EH (cell line): ENCODE measurements at places on chromosomes 3 and 15.
A peak's percentile ranks its signal among the peaks of the same experiment; 100 is the strongest.

- no peak for DNase-seq
Measured at GRCh38 chr3:72906154-72906553, 18.3 kb downstream of the GXYLT2 start.

DNA sequence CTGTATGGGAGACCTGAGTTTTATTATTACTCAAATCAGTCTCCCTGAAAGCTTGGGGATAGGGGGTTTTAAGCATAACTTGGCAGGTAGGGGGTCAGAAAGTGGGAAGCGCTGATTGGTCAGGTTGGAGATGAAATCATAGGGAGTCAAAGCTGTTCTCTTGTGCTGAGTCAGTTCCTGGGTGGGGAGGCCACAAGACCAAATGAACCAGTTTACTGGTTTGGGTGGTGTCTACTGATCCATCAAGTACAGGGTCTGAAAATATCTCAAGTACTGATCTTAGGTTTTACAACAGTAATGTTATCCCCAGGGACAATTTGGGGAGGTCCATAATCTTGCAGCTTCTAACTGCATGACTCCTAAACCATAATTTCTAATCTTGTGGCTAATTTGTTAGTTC, 17.8 kb upstream of the IQCF6 start:
- no peak for DNase-seq

GRCh38 chr15:22966321-22967083, 13.7 kb downstream of the CYFIP1 start:
- no peak for DNase-seq

DNA sequence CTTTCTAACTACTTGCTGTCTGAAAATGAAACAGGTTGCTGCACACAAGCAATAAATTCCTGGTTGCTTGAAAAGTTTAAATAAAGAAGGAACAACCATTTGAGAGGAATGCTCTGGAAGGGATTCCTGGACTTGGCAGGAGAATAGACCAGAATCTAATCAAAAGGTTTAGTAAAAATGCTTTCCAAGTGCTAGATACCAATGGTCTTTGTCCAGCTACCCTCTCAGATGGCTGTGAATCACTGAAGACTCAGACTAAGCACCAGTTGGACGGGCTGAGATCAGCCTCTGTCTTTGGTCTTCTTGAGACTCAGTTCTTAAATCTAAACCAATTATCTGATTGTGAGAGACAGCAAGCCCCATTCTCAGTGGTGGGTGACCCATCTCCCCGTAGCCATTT, 27.7 kb upstream of the LPP start:
- DNase-seq = peak; percentile 62

DNA sequence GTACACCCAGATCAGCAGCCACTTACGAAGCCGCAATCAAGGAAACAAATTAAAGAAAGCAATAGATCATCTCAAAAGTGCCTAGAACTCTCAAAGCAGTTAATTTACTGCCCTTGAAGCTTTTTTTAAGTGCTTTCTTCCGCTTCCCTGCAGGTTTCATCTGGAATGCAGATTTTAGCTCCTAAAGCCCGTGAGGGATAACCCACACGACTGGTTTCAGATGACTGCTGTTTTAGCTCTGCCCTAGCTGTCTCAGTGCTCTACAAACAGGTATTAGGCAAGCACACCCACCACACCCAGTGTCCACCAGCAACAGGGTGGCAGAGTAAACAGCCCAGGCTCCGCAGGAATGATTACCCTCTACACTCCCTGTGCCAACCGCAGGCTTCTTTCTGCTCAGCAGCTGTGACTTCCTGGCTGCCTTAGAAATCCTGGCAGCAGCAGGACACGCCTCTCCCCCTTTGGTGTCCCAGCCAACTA, 126.0 kb downstream of the FMN1 start:
- peak; percentile 67 for DNase-seq

DNA sequence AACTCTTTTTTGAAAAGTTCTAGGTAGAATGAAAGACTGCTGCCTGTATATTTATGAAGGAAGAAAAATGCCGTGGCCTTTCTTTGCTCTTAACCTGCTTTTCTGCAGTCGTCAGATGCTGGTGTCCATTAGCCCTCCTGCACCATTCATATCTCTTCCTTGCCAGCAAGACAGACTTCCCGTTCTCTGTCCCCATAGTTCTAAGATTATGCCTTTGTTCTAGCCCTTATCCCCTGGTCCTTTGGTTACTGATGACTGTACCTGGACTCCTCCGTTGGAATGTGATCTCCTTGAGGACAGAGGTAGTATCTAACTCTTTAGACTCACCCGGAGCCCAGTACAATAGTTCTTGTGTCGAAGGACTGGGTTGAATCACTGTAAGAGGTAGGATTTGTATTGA, 16.8 kb downstream of the ABHD17C start:
- DNase-seq = no peak

GRCh38 chr3:120018299-120018698, 75.9 kb downstream of the GSK3B start:
- DNase-seq = no peak

DNA sequence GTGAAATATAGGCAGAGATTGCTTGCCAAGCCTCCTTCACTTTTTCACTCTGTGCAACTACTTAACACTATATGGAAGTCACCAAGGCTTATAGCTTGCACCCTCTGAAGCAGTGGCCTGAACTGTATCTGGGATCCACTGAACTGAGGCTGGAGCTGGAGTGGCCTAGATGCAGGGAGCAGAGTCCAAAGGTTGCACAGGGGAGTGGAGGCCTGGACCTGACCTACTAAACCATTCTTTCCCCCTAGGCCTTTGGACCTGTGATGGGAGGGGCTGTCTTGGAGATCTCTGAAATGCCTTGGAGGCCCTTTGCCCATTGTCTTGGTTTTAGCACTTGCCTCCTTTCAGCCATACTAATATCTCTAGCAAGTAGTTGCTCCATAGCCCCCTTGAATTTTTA, 57.5 kb downstream of the P2RY1 start:
- no peak for DNase-seq

GRCh38 chr3:179624451-179624850, 19.9 kb downstream of the NDUFB5 start:
- peak; percentile 59 for DNase-seq

DNA sequence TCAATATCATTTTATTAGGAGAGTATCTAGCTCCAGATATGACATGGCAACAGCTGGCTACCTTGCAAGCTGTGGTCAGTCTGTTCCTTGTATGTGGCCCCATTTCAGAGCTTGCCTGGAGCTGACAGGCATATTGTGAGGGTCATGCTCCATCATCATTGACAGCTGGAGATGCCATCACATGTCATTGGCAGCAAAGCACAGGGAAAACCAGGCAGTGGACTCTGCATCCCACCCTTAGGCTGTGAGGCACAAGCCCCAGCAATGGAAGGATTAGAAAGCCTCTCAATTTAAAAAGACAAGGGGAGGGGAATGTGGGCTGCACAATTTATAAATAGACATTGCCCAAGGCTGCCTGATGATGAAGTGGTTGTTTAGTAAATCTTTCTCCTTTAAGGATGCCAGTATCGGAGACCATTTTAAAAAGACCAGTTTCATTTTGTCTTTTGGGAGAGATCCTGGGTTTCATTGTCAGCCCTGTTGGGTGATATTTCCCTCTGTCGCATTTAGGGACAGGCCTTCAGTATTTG, 27.9 kb downstream of the LNP1 start:
- DNase-seq = no peak

DNA sequence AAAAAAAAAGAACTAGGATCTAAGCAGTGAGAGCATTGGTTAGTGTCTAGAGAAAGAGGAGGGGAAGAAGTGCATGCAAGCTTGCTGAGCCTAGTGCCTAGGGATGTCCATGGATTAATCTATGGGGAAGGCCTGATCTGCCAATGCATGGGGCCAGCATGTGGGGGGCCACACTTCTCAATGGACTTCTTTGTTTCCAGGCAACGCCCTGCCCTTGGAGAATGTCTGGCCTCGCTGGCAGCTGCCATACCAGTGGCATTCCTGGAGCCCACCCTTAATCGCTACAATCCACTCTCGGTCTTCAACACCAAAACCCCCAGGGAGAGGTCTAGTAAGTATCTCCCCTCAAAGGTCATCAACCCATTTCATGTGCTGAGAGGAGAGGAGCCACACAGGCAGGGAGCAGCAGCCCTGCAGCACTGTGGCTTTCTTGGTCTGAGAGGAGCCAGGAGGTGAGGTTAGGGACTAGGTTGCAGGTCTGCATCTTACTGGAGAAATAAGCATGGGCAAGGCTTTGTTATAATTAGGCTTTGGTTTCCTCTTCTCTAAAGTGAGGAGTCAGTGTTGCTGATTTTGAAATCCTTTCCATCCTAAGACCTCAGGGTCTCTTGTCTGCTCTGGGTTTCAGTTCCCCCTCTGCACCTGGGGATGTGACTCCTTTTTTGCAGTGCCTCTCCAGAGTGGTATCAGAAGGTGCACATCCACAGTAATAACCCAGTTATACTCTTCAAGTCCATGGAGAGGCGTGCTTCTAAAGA, 188.1 kb upstream of the CHRM5 start:
- DNase-seq = no peak

GRCh38 chr3:169390741-169391305, 272.7 kb downstream of the MECOM start:
- DNase-seq = no peak

GRCh38 chr15:67030036-67030762, 35.2 kb upstream of the SMAD3 start:
- DNase-seq = no peak

GRCh38 chr15:84869510-84869909, 15.0 kb upstream of the SLC28A1 start:
- DNase-seq = no peak

DNA sequence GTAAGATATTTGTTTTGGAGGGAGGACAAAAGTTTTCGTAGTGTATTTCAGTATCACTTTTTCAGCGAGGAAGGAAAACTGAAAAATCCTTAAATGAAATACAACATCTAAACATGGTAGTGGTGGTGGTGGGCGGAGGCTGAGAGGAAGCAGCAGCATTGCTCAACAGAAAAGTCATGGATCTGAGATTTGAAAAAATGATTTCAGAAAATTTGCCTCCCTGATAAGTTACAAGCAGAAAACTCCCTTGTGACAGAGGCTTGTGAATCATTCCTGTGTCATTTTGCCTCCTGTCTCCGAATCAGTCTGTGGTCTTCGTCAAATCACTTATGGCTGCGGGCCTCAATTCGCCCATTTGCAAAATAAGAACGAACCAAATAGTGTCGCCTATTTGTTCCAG, 965 bp upstream of the CRBN start:
- no peak for DNase-seq

GRCh38 chr3:146468671-146469149, 651 bp downstream of the PLSCR2 start:
- DNase-seq = peak; percentile 42

DNA sequence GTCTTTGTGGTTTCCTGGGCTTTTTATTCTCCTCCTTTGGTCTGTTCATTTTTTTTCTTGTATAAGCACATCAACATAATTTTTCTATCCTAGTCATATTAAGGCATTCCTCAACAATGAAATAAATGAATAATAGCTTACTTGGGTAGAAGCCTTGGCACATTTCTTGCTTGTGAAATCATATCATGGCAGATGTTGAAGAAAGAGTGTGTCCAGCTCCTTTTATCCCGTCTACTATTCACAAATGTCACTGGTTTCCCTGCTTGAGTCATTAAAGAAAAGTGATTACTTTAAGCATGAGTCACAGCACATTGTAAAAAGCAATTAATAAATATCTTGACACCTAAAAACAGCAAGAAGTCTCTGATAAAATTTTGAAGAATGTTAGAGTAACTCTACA, 42.1 kb downstream of the MINAR1 start:
- peak; percentile 21 for DNase-seq

GRCh38 chr3:174062923-174063322, 665.4 kb downstream of the NLGN1 start:
- DNase-seq = peak; percentile 7

DNA sequence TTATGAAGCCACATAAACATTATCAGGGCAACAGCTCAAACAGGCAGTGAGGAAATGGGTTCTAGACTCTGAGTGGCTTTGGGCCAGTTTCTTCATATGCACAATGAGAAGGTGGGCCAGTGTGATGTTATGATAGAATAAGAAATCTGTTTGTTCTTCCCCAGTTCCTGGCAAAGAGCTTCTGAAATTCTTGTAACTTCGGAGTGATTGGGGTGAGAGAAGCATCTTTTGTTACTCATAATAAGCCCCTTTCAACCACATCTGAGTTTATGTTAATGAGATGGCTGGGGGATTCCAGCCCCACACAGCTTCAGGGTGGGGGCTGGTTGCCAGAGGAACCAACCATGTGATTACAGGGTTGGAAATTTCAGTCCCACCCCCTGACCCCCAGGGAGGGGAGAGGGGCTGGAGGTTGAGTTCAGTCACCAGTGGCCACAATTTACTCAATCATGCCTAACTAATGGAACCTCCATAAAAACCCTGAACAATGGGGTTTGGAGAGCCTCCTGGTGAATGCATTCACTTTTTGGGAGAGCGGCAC, 57.0 kb upstream of the FRMD4B start:
- no peak for DNase-seq

- DNase-seq = no peak
Measured at GRCh38 chr3:106485802-106486201, 617.0 kb upstream of the CBLB start.

GRCh38 chr15:56758770-56759449, 25.6 kb upstream of the ZNF280D start:
- peak; percentile 93 for DNase-seq

DNA sequence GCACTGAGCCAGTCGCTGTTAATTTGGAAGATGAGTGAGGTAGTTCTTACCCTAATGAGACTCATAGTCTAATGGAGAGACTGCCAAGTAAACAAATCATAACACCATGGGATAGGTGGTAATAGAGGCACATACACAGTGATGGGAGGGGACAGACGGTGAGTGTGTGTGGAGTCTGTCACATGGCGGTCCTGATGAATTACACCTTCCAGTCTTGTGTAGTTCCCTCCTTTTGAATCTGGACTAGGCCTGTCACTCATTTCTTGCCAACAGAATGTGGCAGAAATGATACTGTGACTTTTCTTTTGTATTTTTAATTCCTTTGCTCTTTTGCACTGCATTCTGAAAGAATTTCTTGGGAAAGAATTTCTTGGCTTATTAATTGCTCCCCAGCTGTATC, 78.1 kb downstream of the NR1D2 start:
- DNase-seq = no peak

GRCh38 chr3:191070201-191070600, 128.8 kb upstream of the OSTN start:
- peak; percentile 86 for DNase-seq

DNA sequence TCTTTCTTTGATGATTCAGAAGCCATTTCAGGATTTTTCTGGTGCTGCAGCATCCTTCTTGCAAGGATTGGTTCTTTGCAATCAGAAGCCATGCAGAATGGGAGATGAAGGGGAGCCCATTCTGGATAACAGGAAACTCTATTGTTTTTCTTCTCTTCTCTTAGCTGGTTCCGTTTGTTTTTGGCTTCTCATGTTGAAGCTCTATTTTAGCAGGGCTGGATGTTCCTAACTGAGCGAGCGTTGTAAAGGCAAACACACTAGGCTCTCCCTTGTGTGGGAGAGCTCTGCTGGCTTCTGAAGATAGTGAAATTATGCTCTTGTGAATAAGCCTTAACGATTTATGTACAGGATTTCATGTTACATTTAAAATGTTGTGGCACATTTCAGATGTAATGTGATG, 8.3 kb downstream of the CACNA1D start:
- no peak for DNase-seq

DNA sequence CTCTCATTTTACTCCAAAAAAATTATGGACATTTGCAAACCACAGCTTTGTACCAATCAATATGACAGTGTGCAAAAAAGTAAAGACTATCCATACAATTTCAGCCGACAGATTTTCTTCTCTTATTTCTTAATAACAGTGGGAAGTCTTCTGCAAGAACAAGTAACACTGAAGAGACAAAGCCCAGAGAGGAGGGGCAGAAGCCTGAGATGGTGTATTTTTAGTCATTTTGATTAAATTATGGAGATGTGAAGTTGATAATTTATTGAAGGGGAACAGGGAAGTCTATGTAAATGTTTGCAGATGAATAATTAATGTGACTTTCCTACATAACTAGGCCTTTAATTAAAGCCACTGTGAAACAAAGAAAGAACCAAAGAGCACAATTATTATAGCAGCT, 45.7 kb upstream of the IGSF11 start:
- DNase-seq = no peak
